ENCODE measurements at places on chromosomes 5 and 9.

DNA sequence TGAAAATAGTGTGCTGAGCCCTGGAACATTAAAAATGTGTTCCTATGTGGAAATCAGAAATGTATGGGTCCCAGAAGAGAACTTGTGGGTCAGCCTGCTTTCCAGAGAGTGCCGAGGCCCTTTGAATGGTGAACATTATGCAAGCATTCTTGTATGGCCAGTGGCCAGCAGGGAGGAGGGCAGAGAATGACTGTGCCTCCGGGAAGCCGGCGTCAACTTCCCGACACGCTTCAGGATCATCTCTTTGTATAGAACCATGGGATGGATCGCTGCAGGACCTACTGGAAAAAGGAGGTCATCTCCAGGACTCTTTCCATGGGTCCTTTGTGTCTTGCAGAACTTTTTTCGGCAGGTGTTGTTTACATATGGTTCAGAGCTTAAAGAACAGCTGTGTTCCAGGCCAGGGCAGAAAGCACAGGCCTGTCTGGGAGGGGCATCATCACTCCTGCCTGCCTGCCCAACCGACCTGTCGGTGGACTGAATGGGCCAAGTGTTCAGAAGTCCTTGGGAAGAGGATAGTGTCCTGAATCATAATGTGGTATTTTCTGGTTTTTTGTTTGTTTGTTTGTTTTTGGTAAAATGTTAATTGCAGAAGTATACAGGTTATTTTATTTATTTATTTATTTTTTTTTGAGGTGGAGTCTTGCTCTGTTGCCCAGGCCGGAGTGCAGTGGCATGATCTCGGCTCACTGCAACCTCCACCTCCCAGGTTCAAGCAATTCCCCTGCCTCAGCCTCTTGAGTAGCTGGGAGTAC lies 9.0 kb downstream of the PRRC2B start:
- no peak for DNase-seq

GRCh38 chr5:140973550-140973949 lies 7.3 kb downstream of the PCDHAC2 start:
- DNase-seq: no peak

GRCh38 chr9:122091682-122092592 lies 1.2 kb downstream of the TTLL11 start:
- no peak for DNase-seq

DNA sequence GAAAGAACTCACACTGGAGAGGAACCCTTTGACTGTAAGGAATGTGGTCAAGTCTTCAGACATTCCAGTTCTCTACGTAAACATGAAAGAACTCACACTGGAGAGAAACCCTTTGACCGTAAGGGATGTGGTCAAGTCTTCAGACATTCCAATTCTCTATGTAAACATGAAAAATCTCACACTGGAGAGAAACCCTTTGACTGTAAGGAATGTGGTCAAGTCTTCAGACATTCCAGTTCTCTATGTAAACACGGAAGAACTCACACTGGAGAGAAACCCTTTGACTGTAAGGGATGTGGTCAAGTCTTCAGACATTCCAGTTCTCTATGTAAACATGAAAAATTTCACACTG lies 32.6 kb downstream of the MAPK9 start:
- no peak for DNase-seq

GRCh38 chr9:82606492-82607382 lies 456.2 kb downstream of the RASEF start:
- no peak for DNase-seq

- no peak for DNase-seq
Observed at GRCh38 chr5:93336330-93337110, 244.5 kb downstream of the NR2F1-AS1 start.

DNA sequence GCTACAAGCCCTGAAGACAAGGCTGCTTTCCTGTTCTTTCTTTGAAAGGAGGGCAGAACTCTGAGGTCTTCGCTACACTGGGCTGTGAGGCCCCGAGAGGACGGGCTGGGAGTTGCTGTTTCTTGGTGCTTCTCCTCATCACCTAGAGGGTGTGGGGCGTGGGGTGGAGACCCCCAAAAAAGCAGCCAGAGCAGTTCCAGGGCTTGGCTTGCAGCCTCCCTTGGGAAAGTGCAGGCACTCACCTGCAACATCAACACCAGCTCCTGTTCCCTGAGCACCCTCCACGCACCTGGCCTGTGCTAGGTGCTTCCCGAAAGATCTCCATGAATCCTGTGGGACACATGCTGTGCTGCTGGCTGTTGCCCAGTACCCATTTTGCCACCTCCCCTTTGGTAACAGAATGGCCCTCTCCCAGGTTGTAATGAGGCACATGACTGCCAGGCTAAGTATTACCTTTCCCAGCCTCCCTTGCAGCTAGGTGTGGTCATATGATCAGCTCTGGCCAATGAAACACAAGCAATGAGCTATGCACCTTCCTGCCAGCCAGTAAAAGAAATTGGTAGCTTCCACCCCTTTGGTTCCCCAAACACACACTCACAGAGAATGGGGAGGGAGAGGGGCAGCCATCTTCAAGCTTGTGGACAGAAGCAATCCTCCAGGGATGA lies 146.0 kb downstream of the C9orf50 start:
- DNase-seq: no peak

- DNase-seq: no peak
Observed at GRCh38 chr5:171580502-171581265, 161.2 kb downstream of the FGF18 start.

- DNase-seq: no peak
Observed at GRCh38 chr9:97740848-97741821, 44.0 kb upstream of the XPA start.

GRCh38 chr5:67305401-67305800 lies 108.8 kb upstream of the CD180 start:
- DNase-seq: no peak

GRCh38 chr5:13993926-13994325 lies 49.4 kb upstream of the DNAH5 start:
- no peak for DNase-seq

GRCh38 chr5:4627131-4627530 lies 513.0 kb upstream of the ADAMTS16 start:
- DNase-seq: no peak

DNA sequence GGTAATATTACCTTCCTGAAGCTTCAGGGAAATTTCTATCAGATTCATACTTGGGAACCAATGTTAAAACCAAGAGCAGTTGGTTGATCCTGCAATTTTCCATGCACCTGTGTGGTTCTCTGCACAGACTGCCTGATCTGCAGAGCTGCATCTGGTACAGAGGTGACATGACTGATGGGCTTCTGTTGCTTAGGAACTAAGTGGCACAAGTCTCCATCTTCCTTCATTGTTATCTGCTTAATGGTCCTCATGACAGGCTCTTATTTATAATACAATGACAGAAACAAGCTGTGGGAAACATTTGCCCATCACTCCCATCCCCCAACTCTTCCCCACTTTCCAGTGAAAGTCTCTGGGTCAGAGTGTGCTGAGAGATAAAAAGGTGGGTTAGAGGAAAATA lies 799.1 kb downstream of the TAF11L14 start:
- no peak for DNase-seq

GRCh38 chr5:33526755-33527154 lies 86.0 kb downstream of the TARS1 start:
- DNase-seq: no peak

GRCh38 chr5:4137781-4138180 lies 542.1 kb downstream of the IRX1 start:
- no peak for DNase-seq

- DNase-seq: no peak
Observed at GRCh38 chr9:105678163-105678562, 15.9 kb downstream of the TAL2 start.

GRCh38 chr9:135080286-135081263 lies 6.9 kb upstream of the OLFM1 start:
- no peak for DNase-seq

DNA sequence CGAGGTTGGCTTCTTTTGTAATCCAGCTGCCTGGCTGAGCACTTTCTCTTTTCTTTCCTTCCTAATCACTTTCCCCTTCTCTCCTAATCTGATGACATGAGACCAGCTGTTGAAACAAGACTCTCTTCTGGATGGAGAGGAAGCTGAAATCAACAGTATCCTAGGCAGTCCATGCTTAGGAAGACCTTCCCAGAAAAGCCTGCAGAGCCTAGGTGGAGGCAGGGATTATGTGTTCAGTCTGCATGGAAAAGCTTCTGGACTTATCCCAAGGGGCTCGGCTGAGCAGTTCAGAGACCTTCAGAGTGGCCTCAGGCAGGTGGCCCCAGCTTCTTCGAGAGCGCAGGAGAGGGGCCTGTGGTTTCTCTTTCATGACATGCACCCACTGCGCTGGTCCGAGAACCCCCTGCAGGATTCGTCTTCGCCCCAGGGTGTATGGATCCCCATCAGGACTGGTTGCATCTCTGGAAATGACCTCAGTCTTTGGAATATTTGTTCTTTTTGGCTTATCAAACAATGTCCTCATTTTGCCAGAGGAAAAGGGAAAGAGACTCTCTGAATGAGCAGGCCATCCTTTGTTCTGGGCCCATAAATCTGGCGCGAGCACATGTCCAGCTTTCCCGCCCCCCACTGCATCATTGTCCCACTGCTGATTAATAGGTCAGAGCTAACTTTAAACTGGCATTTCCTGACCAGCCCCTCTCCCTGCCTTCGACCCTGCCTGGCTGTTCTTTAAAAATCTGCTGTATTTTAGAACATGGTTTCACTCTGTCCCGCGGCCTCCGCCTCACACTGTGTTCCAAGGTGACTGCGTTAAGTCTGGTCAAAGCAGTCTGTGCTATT lies 177.9 kb upstream of the KLF4 start:
- DNase-seq: no peak

DNA sequence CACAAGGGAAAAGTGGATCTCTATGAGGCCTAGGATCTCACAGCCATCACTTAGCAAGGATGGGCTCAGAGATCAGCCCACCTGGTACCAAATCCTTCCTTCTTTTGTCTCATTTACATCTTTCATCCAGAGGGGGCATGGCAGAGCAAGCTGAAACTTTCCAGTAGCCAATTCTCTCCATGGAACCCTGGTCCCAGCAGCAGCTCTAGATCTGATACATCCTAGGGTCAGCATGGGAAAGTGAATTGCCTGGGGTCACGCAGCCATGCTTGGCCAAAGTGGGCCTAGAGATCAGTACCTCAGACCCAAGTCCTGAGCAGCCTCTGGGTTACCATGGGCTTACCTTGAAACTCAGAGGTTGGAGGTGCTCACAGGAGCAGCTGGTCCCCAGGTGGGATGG lies 170.5 kb downstream of the GABBR2 start:
- DNase-seq: no peak

DNA sequence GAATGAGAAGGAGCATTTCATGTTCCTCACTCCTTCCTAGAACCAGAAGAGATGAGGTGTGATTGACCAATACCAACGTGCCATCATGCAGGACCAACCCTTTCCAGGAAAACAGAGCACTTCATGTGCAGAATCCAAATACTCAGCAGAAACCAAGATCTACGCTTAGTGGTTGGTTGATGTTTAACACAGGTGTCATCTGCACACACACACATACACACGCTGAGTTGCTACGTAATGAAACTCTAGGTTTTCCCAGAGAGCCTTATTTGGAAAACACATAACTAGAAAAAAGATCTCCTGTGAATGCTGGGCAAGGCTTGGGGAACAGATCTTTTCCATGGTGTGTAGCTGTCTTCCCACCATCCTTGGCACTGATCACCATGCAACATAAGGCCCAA lies 21.1 kb upstream of the ZNF622 start:
- no peak for DNase-seq

GRCh38 chr5:10365782-10366181 lies 12.3 kb downstream of the MARCHF6 start:
- DNase-seq: no peak

DNA sequence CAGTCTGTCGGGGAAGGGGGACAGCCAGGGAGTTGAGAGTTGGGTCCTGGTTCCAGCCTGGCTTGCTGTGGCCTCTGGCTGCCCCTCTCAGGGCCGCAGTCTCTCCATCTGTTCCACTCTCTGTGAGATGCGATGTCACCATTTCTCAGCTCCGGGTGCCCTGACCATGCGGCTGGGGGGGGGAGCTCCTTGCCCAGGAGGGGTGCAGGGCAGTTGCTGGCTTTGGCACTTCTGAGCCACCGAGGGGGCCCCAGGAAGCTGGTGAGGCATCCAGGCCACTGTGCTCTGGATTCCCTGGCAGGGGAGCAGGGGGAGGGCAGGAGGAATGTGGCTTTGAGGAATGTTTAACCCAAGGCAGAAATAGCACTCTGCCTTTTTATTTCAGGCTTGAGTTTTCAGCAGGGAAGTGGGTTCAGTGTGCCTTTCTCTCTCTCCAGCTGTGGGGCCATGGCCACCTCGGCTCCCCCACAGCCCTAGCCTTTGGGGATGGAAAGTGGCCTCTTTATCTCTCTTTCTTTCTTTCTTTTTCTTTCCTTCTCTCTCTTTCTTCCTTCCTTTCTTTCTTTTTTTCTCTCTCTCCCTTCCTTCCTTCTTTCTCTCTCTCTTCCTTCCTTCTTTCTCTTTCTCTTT lies 11.0 kb downstream of the NCS1 start:
- DNase-seq: no peak

DNA sequence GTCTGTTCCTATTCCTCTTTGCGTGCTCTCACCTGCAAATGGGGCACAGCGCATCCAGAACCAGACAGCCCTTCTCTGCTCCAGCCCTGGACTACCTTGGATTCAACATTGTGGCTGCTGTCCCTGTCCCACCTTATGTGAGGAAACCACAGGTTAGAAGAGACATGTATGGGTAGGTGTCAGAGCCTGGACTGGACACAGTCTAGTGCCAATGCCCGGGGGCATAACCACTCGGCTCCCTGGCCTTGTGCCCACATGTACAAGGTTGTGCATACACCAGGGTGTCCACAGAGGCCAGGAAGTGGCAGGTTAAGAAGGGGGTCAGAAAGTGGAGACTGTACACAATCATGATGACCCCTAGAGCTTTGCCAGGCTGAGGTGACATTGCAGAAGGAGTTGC lies 22.1 kb upstream of the BRD3 start:
- no peak for DNase-seq

GRCh38 chr5:146947181-146947941 lies 68.8 kb upstream of the PPP2R2B start:
- no peak for DNase-seq

DNA sequence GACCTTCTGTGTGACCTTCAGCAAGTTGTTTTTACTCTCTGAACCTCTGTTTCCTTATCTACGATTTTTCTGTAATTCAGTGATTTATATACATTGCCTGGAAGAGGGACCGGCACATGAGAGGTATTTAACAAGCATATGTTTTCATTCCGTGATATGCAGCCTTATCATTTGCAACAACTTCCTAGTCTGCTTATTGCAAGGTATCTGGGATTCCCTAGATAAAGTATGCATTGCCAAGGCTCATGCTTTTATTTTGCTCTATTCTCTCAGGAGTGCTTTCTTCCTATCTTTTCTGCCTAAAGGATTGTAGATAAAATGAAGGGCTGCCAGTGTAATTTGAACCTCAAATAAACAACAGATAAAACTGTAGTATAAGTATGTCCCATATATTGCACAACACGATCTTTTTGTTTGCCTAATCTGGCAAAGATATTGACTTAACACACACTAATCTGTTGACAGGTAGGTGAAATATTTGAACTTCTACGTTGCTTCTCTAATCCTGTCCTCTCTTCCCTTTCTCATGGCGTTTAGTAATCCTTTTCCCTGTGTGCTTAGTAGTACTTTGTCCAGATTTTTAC lies 377.2 kb upstream of the TNC start:
- no peak for DNase-seq

All from T-helper 17 cell (primary cell).